ENCODE measurements at places on chromosomes 11 and 22. TPM values are rescaled to one million over a fixed set of nuclear protein-coding genes. Genes with fewer than 3 reads are reported as not detected.

ACTN3 gene
- 0.11 TPM for total RNA-seq

DEFB131B gene
- total RNA-seq, result not detected

OR4A16 gene
- total RNA-seq, result not detected

GRCh38 chr22:33588860-33589259, 331.4 kb downstream of the LARGE1 start:
- DNase-seq, result no peak

DNA sequence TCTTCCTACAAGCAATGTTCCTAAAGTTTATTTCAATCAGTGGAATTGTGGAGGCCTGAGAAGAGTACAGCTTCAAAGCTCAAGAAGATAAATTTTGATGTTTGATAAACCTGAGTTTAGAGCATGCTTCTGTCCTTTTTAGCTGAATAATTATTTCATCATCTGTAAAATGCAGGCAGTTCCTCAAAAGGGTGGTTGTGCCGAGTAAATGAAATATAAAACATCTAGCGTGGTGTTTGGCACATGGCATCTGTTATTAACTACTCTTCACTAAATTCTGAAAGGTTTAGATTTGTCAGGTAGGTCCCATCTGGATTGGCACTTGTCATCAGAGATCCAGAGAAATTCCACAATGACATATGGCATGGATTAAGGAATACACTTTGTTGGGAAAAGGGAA, 155.1 kb downstream of the DDX10 start:
- DNase-seq, result no peak

DNA sequence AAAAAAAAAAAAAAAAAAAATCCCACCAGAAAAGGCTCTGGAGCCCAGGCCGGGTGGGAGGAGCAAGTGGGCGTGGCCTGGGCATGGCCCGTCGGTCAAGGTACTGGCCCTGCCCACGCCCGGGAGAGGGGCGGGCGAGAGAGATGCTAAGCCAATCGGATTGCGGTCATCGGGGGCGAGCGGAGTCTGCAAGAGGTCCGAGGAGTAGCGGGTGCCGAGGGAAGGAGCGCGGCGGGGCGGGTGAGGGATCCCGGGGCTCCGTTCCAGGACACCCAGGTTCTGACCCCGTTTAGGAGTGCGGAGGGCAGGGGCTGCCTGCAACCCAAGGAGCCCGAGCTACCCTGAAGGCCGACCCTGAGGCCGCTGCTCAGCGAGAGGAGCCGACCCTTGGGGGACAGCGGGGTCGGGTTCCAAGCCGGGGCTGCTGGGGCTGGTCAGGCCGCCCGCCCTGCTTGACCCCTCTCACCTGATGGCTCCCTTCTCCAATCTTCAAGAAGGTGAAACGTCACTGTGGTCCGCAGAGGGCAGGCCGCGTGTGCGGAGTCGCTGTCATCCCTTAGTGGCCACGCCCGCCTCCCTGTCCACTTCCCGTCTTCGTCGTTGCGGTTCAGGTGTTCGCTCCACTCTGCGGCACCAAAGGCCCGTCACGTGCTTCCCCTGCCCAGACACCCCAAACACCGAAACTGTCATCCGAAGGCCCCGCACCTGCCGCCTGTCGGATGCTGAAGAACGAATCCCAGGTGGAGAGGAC, 11.1 kb upstream of the TAB1 start:
- peak; percentile 76 for DNase-seq

- no peak for DNase-seq
These were observed 7.3 kb upstream of the ADAMTS8 start for GRCh38 chr11:130435671-130436070.

GRCh38 chr11:70314730-70315129, 44.2 kb downstream of the PPFIA1 start:
- no peak for DNase-seq

- no peak for DNase-seq
These were observed 3.8 kb upstream of the CTSD start for GRCh38 chr11:1767399-1768140.

- no peak for DNase-seq
These were observed 10.7 kb downstream of the TAB1 start for GRCh38 chr22:39410264-39410663.

DNA sequence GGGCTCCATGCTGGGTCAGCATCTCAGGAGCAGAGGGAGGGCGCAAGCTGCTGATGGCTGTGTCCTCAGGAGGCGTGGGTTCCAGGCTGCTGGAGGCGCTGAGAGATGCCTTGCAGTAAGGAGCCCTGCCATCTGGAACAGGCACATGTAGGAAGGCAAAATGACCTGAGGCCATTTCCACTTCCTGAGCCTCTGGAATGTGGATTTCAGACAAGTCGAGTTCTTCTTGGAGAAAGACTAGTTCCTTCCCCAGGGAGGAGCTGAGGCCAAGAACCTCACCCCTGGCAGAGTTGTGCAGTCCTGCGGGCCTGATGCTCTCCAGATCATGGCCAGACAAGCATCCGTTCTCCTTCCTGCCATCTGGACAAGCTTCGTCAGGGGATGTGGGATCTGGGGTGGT, 19.3 kb downstream of the HPS4 start:
- no peak for DNase-seq

GRCh38 chr11:116279511-116279910, 493.3 kb downstream of the BUD13 start:
- DNase-seq, result no peak

DNA sequence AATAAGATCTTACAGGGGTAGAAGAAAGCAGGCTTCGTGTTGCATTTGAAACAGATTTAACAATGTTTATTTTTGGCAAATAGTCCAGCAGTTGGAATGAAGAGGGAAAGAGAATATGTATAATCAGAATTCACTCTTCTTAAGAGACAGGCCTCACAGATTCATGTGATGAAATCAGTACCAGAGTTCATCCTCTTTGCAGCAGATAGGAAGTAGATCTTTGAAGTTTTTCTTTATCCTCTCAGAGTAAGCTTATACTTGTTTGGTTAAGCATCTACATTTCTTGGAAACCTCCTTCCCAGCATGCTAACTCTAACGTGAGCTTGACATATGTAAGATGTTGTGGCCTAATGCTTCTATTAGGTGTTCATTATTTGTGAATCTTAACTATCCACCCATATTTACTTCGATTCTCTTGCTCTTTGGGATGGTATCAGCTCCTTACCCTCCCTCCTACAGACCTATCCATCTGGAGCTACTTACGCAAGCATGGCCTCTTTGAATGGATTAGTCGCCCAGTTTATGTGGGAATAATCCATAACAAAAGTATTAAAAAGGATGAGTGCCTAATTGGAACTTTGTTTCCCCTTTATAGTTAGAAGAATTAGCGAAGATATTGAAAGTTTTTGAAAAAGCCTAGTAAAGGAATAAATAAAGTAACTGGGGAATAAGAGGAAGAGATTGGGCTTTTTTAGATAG, 80.1 kb downstream of the PRMT3 start:
- DNase-seq, result no peak

DNA sequence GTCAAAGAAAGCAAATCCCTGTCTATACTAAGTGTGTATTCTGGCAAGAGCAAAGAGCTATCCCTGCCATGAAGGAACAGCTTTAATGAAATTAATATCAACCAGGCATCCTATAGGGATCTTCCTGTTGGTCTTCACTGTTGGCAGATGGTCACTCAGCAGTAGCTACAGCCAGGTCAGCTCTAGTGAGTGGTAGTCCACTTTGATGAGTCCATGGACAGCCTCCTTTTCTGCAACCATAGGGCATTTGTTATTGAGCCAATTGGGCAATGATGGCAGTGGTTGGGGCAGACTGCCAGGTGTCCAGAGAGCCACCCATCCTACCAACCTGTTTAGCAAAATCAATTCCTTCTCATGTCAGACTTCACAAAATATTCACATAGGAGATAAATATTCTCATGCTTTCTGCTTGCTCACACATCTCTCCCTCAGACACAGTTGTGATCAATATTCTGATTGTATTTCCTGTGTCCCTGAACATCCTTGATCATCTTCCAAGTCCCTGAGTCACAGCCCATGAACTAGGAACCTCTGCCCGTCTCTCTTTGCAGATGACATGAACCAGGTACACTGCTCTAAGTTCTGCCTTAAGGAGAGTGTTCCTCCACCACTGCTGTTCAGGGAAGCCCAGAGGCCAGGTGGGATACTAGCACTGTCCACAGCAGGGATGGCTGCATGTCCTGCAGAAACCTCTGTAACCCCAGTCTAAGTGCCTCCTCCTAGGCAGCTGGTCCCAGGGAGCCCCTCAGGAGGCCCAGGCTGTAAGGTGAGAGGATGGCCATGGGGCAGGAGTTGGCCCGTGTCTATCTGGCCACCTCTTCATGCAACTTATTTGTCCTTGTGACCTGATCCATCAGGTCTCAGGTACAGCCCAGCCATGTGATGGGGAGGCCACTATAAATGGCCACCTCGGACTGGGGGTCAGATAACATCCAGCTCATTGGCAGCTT, 74.2 kb upstream of the IGLL5 start:
- DNase-seq, result peak; percentile 21

- no peak for DNase-seq
These were observed 5.0 kb downstream of the THY1 start for GRCh38 chr11:119417726-119418540.

DNA sequence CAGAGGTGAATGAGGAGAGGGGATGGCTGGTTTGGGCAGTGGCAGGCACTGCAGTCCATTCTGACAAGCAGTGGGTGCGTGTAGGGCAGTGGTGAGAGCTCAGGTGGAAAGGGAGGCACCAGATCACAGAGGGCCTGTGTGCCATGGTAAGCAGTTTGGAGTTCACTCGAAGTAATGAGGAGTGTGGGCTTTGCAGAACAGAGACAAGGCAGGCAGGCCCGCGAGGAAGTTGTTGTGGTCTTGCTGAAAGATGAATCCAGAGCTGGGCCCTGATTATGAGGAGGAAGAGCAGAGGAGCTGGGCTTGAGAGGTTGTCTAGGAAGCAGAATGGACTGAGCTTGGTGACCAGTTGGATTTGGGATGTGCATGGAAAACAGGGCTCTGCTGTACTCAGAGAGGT, 1.6 kb upstream of the DNAJB13 start:
- no peak for DNase-seq

GRCh38 chr22:38014083-38014482, 29.7 kb upstream of the SOX10 start:
- DNase-seq, result no peak

GRCh38 chr22:21068681-21069276, 23.0 kb downstream of the LRRC74B start:
- no peak for DNase-seq

DNA sequence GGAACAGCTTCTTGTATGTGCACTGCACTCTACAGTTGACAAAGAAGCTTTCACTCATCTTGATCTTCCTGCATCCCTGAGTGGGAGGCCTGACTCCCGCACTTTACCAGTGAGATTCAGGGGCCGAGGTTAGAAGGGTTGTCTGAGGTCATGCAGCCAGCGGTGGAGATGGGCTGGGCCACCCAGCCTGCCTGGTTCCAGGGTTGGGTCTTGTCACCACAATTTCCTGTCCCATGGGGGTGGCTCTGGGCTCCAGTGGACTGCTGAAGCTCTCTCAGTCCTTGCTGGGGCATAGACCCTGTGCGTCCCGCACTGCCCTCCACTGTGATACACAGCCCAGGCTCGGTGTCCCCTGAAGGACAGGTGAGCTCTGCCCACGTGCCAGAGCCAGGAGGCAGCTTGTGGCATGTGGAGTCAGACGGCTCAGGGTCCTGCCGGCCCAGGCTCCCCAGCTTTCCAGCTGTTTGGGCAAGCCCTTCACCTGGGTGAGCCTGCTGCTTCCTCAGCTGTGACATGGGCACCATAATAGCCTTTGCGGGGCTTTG, 6.9 kb upstream of the MYO7A start:
- no peak for DNase-seq

- DNase-seq, result no peak
These were observed 1.1 kb upstream of the PPFIBP2 start for GRCh38 chr11:7512525-7513233.

GRCh38 chr11:5691964-5692361, 2.4 kb downstream of the TRIM22 start:
- DNase-seq, result no peak

DNA sequence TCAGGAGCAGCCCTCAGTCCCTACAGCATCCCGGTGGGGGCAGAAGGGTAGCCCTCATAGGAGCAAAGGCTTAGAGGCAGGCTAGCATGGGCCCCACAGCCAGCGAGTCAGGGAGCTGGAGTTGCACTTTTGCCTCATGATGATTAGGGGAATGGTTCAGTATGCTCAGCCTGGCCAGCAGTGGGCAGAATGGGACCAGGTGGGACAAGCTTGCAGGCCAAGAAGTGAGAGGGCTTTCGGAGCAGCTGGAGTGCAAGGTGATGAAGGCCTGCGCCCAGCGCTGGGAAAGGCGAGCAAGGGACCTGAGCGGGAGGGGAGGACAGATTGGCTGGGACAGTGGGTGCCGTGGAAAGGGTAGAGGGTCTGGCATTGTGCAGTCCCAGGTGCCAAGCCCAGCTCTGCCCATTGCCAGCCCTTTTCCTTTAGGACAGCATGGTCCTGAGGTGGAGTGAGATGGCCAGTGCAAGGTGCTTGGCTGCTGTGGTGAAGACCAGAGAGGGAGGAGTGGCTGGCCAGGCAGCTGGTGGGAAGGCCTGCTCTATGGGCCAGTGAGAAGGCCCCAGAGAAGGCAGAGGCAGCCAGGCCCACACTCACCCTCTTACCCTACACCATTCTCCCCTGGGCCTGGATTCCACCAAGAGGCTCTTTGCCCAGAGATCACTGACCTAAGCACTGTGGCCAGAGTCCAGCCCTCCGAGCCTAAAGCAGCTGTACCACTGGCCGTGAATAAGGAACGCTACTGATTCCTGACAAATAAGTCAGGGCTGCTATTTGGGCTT, 47.9 kb upstream of the SUSD2 start:
- no peak for DNase-seq

GRCh38 chr11:69086152-69087132, 37.7 kb downstream of the TPCN2 start:
- DNase-seq, result no peak

Data from mesothelial cell of epicardium (in vitro differentiated cells).